ENCODE measurements at places on chromosomes 11 and 22.

DNA sequence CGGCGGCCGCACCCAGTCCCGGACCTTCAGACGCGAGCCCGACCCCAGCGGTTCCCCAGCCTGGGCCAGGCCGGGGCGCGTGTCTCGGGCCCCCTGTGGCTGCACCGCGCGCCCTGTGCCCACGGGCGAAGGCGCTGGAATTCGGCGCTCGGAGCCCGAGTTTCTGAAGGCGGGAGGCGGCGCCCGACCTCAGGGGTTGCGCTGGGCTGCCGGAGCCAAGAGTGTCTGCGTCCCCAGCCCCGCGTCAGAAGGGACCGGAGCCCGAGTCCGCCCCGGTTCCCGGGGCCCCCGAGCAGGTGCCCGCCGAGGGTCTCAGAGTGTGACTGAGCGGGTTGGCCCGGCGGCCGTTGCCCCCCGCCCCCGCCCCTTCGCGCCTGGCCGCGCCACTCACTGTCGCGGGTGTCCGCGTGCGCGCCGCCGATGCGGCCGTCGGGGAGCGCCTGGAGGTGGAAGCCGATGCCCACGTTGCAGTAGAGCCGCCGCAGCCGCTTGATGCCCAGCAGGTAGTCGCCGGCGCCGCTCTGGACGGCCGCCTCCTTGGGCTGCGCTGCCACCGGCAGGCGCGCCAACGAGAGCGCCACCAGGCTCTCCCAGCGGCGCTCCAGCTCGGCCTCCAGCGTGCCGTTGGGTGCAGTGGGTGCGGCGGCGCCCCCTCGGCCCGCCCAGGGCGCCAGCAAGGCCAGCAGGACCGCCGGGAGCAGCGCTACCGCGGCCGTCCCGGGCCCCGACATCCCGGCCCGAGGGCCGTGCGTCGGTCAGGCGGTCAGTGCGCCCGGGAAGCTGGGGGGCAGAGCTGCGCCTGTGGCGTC is 583 bp downstream of the FGF4 start:
- DNase-seq, result no peak

GRCh38 chr11:11119917-11120316 is 233.1 kb downstream of the CSNK2A3 start:
- no peak for DNase-seq

- no peak for DNase-seq
Measured at GRCh38 chr22:44205516-44206329, 25.0 kb downstream of the PARVG start.

DNA sequence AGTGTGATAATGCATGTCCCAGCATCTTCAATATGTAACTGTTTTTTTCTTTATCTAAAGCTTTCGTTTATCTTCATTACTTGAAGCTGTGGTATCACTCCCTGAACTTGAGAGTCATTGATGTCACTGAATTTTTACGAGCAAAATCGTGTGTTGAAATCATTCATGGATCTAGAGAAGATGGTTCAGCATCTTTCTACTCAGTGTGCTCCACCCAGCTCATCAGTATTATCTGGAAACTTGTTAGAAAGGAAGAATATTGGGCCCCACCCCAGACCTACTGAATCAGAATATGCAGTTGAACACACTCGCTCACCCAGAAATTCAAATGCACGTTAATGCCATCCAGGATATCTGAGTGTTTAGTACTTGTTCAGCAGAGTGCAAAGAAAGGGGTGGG is 8.3 kb downstream of the CDON start:
- no peak for DNase-seq

DNA sequence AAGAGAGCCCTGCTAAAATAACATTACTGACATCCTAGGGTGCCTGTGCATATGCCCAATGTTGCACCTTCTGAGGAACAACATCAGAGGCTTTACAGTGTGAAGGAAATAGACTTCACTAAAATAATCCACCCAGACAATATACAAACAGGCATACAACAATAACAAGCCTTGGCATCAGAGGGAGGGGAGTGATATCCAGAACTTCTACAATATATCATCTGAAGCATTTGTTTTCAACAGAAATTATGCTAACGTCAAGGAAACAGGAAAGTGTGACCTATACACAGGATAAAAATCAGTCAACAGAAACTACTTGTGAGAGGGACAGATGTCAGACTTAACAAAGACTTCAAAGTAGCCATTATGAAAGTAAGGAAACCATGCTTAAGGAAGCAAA is 81.3 kb downstream of the CTNND1 start:
- no peak for DNase-seq
